Activated CD4-positive, alpha-beta T cell treated with anti-CD3 and anti-CD28 coated beads for 1 hour (primary cell): ENCODE measurements at places on chromosomes 1 and 21.

DNA sequence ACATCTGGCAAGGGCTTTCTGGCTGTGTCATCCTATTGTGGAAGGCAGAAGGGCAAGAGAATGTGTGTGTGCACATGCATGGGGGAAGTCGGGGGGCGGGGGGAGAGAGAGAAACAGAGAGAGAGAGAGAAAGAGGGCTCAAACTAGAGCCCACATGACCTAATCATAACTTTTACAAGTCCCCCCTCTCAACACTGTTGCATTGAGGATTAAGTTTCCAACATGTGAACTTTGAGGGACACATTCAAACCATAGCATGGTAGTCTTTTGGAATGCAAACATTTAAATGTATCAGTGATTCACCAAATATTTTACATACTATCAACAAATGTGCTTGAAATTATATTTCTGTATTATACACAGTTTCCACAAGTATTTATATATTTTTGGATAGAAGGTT lies 655.4 kb upstream of the B3GALT2 start:
- DNase-seq: no peak

GRCh38 chr1:213120386-213120785 lies 69.3 kb downstream of the RPS6KC1 start:
- no peak for DNase-seq

GRCh38 chr21:44750675-44751025 lies 39.3 kb upstream of the TSPEAR start:
- no peak for DNase-seq

DNA sequence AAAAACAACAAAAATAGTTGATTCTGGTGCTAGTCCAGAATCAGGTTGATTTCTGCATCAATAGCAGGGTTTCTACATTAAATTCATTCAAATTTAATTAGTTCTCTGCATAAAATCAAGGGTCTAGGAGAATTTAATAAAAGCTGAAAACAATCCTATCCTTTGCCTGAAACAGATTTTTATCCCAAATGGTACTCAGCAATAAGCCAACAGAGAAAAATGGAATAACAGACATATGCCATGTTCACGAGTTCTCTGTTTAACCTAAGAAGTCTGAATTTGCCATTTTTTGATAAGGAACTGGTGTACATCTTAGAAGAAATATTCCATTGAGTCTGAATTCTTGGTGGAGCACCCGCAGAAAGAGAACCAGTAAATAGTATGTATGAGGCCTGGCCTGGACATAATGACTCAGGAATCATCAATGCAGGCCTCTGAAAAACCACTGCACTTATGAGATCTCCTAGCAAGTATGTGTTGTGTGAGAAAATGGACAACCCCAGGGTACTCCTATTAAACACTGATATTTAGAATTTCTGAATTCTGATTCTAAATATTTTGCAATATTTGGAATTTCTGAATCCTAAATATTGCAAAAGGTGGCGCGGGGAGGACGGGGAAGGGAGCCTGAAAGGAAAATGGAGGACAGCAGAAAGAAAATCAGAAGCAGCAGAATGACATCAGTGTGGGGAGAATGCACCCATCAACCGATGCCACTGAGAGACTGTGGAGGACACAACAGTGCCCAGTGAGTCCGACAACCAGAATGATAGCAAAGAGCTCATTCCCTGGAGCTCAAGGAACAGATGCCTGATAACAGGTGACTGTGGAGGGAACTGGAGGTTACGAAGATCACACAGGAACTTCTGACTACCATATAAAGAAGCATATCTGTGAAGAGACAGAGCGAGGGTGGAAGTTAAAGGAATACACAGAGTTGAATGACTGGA lies 97.6 kb downstream of the APP start:
- no peak for DNase-seq

DNA sequence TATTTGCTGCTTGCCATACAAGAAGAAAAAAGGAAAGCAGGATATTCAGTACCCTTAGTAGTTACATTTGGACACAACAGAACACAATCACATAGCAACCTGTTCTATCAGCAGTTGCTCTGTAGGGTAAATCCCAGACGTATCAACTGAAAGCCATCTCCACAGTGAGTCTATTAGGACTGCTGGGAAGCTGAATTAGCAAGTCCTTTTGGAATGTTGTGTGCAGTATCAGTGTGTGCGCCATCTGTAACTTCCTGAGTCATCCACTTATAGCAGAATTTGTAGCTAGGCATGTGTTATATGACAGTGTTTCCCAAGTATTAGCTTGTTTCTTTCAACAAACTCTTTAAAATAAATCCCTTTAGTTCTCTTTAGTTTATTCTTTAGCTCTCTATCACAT lies 21.3 kb downstream of the CCDC30 start:
- DNase-seq: no peak

- peak; percentile 10 for DNase-seq
Measured at GRCh38 chr1:231240531-231240882, 505 bp upstream of the GNPAT start.

GRCh38 chr1:3287656-3288160 lies 166.8 kb upstream of the ARHGEF16 start:
- DNase-seq: no peak

DNA sequence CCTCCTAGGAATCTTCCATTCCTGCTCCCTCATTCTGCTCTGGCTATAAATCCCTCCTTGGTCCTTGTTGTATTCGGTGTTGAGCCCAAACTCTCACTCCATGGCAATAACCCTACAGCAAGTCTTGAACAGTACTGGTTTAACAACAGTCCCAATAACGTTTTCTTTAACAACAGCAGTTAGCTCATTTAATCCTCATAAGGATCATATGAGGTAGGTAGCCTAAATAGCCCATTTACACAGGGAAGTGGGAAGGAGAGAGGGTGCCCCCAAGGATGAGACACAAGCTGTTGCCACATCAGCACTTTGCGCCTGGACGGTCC lies 444 bp upstream of the AGTRAP start:
- DNase-seq: no peak

GRCh38 chr1:96060621-96061020 lies 661.0 kb upstream of the PTBP2 start:
- no peak for DNase-seq

DNA sequence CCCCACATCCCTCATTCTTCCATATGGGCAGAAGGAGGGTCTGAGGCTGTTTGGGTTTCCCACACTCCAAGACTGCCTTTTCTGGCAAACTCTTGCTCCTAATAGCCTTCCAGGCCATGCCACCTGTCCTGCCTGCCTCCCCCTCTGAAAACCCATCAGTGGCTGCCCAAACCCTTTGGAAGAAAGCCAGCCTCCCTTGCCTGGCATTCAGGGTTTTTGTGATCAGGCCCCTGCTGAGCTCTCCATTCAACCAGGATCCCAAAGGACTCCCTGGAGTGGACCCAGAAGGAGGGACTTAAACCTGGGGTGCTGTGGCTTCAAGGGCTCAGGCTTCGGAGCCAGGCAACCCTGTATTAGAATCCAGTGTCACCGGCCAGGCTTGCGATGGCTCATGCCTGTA lies 4.2 kb upstream of the GUCA2A start:
- DNase-seq: no peak

DNA sequence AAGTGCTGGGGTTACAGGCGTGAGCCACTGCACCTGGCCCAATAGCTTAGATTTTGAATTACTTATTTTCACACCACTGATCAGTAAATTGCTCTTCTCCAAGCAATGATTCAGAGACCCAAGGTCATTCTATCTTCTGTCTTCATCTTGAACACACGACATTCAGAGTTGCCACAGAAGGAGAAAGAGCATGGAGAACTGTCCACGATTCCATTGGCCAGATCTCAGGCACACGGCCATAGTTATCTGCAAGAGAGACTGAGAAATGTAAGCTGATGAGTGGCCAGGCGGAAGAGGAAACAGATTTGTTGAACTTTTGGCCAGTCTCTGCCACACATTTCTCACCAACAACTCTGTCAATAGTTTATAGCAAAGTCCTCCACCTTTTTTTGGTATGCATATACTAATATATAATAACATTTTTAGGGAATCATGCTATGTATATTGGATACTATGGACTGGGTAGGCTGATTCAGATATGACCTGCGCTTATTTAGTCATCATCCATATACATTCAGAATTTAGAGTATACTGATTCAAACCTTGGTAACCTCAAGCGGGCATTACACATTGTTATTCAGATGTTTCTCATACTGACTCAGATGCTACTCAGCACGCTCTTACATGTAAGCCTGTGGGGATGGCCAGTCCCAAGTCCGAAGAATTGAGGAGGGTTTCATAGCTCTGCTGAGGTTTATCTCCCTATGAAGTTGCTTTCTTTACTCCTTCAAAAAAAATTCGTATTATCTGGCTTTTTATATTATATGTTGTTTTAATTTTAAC lies 25.5 kb upstream of the CAP1 start:
- no peak for DNase-seq

DNA sequence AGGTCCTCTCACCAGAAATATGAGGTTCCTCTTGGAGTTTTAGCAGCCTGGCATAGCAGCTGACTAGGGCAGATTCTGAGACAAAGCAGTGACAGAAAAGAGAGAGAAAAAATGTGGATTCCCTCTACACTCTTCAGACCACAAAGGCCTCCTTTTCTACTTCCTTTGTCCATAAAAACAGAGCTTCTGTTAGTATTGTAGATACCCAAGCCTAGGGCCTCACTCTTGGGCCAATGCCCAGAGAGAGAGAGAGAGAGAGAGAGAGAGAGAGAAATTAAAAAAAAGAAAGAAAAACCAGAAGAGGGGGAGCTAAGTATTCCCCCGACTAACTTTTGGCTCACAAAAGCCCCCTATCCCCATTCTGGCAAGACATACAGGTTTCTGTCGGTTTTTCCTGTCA lies 2.4 kb upstream of the ZRANB2 start:
- DNase-seq: no peak

- DNase-seq: no peak
Measured at GRCh38 chr1:17877316-17877715, 122.2 kb downstream of the ACTL8 start.

GRCh38 chr1:235642011-235642942 lies 7.3 kb downstream of the GNG4 start:
- peak; percentile 37 for DNase-seq

- DNase-seq: no peak
Measured at GRCh38 chr1:9111957-9112356, 16.9 kb downstream of the GPR157 start.

DNA sequence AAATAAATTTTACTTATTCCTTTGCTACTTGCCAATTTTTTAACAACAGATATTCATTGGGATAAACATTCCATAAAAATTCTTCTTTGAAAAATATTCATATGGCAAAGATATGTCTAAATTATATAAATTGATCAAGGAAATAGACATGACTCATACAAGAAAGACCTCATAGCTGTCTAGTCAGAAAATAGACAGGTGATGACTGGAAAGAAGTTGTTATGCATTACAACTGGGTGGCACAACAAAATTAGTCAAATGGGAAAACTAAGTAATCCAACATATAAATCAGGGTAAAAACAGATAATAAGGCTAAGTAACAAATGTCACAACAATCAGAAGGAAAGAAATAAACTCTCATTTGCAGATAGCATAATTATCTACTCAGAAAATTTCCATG lies 92.0 kb downstream of the USH2A start:
- no peak for DNase-seq

DNA sequence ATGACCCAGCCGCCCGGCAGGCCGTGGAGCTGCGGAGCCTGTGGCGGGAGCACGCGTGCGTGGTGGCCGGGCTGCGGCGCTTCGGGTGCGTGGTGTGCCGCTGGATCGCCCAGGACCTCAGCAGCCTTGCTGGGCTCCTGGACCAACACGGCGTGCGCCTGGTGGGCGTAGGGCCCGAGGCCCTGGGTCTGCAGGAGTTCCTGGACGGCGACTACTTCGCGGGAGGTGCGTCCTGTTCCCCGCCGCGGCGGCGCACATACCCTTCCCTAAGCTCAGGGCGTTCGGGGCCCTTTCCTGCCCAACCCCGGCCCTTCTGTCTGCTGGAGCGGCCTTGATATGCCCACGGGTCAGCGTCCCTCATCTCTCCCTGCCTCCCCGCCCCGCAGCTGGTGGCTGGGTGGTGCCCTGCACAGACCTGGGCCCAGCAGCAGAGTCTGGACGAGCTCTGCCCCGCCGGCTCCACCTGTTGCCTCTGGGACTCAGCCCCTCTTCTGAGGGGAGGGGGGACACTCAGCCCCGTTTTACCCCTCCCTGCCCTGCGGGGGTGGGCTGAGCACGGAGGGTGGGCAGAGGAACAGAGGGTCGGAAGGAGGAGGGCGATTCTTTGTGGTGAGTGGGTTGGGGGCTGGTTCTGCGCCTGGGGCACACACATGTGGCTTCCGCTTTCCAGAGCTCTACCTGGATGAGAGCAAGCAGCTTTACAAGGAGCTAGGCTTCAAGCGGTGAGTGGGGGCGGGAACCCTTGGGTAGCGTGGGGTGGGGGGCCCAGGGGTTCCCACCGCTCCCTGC lies 688 bp downstream of the PRXL2B start:
- no peak for DNase-seq

DNA sequence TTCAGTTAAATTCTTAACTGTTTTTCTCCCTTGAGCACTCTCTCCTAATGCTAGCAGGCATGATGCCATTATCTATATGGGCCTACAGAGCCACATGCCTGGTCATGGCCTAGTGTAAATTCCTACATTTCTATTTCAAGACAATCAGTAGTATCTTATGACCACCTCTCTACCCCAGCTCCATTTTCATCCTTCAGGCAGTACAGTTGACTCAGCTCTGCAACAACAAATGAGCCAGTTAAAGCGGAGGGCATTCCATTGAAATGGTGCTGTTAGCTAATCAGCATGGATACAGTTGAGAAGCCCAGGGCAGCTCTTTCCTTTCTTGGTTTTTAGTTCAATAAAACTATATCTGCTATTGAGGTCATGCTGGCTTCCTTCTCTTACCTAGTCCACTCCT lies 150.0 kb downstream of the PPP1R12B start:
- no peak for DNase-seq

- DNase-seq: no peak
Measured at GRCh38 chr1:5311634-5312292, 657.4 kb downstream of the AJAP1 start.

DNA sequence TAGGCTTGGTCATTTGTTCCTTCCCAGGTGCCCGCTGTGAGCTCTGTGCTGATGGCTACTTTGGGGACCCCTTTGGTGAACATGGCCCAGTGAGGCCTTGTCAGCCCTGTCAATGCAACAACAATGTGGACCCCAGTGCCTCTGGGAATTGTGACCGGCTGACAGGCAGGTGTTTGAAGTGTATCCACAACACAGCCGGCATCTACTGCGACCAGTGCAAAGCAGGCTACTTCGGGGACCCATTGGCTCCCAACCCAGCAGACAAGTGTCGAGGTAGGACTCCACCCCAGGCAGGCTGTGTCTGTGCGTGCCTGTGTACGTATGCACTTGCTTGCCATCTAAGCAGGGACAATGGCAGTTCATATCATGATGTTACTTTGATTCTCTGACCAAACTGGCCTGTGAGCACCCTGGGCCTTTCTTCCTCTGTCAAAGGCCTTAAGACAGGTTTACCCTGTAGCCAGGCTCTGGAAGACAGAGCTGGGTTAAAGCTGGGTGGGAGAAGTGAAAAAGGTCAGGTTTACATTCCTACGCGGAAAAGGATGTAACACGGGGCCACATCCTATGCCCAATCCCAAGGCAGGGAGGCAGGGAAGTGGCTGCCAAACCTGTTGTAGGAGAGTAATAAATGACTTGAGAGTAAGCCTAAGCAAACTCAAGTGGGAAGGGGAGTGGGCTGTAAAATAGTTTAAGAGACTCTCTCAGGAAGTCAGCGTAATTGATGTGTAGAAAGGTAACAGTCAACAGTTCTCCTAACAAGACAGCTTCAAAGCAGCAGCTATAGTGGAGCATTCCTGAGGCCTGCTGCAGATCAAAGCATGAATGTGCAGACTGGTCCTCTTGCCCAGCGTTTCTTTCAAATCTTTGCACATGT lies 42.5 kb downstream of the LAMC2 start:
- DNase-seq: no peak

GRCh38 chr1:235622936-235623779 lies 26.4 kb downstream of the GNG4 start:
- DNase-seq: no peak
